Cortex of kidney (tissue), 1 donor: ENCODE measurements at places on chromosomes 5 and 9.

- no peak for DNase-seq
These were observed 196.0 kb downstream of the SPATA31D1 start for GRCh38 chr9:82184524-82184923.

DNA sequence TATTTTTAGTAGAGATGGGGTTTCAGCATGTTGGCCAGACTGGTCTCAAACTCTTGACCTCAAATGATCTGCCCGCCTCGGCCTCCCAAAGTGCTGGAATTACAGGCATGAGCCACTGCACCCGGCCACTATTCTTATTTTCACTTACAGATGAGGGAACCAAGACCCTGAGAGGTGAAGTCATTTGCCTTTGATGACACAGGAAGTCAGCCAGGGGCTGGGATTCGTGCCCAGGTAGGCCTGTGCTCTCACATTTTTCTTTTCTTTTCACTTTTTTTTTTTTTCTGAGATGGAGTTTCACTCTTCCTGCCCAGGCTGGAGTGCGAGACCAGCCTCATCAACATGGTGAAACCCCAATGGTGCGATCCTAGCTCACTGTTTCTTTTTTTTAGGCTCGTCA, 22.2 kb downstream of the ENG start:
- no peak for DNase-seq

DNA sequence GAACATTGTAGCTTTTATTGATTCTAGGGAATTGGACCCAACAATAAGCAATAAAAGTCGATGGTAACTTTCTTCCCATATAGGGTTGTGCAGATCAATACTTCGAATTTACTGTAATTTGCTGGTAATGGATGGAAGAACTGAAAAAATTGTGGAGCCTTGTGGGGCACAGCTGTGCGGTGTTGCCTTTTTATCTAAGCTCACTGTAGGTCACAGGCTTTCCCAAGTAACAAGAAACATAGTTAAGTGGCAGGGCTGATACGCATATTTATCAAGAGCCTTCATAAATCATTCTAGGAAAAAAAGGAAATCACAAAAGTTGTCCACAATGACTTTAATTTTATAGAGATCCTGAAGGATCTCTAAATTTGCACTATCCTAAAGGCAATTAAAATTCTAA, 292.9 kb downstream of the MAST4 start:
- DNase-seq: no peak

DNA sequence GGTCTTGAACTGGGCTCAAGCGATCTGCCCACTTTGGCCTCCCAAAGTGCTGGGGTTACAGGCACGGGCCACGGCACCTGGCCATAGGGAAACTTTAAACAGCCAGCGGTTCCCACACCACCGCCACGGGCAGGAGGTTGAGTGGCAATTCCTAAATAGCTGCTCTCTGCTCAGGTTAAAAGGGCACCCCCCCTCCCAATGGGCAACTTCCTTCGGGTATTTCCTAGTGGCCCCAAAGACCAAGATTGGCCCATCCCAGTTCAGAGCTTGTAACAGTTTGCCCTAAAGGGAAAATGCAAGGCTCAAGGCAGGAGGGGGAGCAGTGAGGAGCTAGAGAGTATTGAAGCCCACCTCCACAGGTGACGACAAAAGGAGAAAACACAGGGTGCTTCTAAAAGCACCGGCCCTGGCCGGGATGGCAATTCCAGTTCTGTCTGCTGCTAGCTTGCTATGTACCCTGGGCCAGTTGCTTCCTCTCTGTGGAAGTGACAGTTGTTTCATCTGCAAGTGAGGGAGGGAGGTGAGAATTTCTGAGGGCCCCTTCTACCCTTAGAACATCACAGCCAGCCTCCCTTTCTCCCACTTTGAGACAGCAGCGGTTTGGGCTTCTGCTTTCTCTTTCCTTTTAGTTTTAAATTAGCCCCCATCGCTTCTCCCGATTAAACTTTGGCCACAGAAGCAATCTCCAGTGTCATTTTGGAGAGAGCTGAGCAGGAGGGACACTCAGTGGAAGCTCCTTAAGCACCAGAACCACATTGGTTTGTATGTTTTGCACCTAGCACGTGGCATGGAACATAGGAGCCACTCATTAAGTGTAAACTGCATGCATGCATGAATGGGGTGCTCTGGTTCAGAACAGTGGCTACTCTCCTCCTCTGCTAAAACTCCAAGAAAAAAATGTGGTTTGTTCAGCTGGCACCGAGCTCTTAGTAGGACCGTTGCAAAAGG, 17.3 kb upstream of the TNIP1 start:
- no peak for DNase-seq

DNA sequence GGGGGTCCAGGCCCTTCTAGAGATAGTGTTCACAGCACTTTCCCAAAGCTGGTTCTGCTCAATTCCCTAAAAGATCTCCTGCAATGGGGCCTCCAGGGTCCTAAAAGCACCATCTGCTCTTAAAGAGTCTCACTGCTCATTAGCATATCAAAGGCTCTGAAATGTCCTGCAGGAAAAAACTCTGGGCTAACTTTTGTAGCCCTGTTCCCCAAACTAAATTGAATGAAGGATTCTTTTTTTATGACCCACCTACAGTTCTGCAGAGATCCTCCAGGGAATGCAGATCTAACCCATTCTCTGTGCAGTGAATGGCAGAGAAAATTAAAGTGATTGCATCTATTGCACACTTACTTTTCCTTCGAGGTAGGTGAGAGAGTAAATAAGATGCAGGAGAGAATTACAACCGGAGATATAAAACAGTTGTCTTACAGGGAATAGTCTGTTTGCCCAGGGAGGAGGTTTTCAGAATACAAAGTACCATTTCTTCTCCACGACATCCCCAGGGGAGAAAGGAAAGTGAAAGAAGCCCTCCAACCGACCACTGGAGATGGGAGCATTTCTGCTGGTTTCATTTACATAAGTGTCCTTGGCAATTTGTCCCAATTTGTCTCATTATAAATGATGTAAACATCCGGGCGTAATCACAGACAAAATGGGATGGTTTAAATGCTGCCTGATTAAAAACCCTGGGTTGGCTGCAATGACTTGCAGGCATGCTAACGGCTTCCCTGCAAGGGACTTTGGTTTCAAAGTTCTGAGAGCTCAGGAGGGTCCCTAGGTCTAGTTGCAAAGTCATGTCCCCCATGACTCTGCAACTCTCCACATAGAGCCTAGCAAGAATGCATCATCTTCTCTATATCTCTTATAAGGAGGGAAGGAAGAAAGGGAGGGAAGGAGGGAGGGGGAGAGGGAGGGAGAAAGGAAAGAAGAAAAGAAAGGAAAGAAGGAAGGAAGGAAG, 114.0 kb downstream of the KCNIP1 start:
- no peak for DNase-seq

- DNase-seq: no peak
These were observed 147.3 kb downstream of the PARP8 start for GRCh38 chr5:50813691-50814090.

DNA sequence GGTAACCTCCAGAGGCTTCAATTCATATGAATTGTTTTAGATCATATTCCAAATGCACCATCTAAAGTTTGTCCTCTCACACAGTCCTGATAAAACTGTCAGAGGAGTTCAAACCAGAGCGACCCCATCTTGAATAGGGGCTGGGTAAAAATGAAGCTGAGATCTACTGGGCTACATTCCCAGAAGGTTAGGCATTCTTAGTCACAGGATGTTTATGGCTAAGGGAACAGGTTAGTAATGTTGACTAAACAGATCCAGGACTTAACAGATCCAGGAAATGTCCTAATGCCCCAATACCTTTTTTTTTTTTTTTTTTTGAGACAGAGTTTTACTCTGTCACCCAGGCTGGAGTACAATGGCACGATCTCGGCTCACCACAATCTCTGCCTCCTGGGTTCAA, 192.6 kb upstream of the PRDM9 start:
- no peak for DNase-seq

DNA sequence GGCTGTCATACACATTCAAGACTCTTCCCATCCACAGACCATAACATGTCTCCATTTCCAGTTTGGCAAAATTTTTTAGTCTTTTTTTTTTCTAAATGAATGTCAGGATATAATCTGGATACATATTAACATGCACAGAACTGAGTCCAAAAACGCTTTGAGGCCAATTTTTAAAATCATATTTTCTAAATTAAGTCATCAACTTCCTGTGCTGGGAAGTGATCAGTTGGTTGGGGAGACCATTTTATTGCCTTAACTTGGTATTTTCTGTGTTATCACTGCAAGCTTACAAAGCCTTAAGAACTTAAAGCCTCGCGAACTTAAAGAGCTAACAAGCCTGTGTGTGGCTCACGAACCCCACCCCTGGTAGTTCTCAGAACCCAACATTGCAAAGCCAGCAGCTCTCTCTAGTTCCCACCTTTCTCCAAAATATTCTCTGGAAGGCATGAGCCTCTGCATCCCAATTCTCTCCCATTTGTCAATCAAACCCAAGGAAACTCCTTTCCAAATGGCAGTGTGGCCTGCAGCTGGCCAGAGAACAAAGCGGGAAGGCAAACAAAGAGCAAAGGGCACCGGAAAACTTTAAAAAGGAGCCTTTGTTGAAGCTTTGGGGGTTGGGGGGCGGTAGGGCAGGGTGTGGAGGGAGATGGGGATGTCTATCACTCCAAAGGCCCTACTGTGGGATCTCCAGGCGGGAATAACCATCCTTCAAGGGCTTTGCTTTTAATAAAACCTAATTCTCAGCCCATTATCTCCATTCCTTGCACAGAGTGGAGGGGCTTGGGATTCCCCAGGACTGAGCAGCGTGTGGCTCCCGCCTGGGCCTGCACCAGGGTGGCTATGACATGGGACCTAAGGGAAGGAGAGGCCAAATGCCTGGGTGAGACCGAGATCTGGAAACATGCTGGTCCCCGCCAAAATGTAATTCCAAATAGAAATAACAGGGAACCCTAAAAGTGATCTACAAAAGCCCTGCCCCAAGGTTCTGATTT, 65.0 kb downstream of the ROR2 start:
- DNase-seq: no peak

- no peak for DNase-seq
These were observed 4.6 kb upstream of the FEM1C start for GRCh38 chr5:115549154-115549553.

DNA sequence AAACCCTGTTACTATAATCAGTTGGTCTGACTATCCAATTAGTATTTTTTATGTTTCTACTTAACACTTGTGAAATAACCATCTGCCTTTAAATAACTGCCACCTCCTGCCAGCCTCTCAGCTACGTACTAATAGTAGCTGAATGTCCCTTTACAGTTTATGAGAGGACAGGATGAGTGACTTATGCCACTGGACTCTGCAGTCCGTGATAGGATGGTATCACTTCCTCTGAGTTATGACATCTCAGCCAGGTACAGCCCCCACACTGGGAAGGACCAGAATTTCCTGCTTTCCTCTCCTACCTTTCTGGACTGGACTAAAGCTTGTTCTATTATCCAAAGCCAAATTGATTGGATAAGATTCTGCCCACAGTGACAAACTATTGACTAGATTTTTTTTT, 102.9 kb downstream of the ZFAND5 start:
- no peak for DNase-seq

DNA sequence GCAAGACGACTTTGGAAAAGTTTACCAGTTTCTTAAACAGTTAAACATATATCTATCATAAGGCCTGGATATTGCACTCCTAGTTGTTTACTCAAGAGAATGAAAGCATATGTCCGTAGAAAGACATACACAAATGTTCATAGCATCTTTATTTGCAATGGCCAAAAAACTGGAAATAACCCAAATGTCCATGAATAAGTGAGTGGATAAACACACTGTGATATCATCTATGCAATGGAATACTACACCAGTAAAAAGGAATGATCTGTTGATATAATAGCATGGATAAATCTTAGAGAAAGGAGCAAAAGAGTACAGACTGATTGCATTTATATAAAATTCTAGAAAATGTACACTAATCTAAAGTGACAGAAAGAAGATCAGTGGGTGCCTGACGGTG, 28.0 kb upstream of the VCAN start:
- no peak for DNase-seq

- no peak for DNase-seq
These were observed 509.8 kb downstream of the EBF1 start for GRCh38 chr5:158589939-158590338.

DNA sequence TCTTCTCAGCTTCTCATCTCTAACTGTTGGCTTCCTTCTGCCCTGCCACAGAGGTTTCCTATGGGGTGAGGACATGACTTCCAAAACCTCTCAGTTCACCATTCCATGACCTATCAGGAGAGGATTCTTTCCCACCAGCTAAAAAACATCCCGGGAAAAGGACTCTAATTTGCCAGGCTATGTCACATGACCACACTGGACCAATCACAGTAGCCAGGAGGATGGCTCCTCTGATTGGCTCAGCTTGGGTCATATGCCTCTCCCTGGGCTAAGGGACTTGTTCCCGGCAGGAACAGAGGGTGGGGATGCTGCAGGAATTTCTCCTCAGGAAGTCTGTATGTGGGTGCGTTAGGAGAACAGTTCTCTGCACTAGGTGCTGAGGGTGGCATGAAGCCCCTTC, 40.3 kb upstream of the XPA start:
- DNase-seq: no peak

DNA sequence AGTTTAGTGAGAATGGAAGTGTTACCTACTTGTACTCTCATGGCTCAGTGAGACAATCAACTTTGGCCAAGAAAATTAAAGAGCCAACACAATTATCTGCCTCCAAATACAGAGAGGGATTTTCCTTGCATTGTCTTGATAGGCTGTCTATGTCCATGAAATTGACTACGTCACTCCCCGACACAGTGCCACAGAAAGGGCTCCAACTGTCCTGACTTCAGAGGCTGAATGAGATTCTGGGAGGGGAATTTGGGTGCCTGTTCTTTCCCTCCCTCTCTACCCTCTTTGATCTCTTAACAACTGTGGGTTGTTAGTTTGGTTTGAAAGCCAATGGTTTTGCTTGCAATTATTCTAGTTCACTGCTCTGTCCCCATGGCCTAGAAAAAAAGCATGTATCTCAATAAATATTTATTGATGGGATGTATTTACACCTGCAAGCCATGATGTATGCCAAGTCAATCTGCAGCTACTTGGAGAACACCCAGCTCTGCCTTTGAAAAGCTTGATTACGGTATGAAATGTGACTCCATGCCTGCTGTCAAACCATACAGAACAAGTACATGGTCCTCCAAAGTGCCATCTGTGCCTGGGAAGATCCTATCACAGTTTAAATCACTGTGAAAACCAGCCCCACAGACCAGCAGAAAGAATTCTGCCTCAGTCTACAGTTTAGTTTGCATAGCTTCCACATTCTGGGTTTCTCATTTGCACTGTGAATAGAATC, 37.3 kb downstream of the CAPSL start:
- no peak for DNase-seq

DNA sequence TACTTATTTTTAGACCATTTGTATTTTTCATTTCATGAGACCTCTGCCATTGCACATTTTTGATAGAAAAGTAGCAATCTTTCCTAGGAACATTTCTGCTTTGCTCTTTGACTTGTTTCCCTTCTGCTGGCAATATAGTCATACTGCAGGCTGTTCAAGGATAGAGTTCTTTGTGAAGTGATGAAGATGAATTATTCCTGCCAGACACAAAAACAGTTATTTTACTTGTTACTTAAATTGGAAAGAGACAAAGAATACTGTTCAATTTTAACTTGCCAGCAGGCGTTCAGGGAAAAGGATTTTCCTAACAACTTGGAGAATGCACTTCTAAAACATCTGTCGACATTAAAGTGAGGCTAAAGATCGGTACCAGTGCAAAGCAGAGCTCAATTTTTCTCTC, 251.7 kb upstream of the ACTBL2 start:
- no peak for DNase-seq

- DNase-seq: no peak
These were observed 58.3 kb downstream of the FGF1 start for GRCh38 chr5:142627383-142628217.

- DNase-seq: no peak
These were observed 284.9 kb downstream of the CEMIP2 start for GRCh38 chr9:71483436-71483835.

GRCh38 chr5:157253547-157253946, 12.4 kb upstream of the CYFIP2 start:
- no peak for DNase-seq
